ENCODE measurements at places on chromosomes 7 and 10.

DNA sequence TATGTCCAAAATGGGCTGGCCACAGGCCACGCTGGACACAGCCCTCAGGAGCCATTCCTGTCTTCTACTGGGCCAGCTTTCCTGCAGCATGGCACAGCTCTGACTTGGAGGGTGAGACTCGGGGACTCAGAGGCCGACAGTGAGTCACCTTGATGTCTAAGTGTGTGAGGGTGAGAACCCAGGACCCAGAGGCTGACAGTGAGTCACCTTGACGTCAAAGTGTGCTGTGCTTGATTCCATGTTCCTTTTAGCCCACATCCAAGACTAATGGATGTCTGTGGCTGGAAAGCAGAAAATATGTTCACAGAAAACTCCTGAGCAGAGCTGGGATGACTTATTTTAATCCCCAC is 6.0 kb upstream of the FAM170B start:
- DNase-seq, result no peak

DNA sequence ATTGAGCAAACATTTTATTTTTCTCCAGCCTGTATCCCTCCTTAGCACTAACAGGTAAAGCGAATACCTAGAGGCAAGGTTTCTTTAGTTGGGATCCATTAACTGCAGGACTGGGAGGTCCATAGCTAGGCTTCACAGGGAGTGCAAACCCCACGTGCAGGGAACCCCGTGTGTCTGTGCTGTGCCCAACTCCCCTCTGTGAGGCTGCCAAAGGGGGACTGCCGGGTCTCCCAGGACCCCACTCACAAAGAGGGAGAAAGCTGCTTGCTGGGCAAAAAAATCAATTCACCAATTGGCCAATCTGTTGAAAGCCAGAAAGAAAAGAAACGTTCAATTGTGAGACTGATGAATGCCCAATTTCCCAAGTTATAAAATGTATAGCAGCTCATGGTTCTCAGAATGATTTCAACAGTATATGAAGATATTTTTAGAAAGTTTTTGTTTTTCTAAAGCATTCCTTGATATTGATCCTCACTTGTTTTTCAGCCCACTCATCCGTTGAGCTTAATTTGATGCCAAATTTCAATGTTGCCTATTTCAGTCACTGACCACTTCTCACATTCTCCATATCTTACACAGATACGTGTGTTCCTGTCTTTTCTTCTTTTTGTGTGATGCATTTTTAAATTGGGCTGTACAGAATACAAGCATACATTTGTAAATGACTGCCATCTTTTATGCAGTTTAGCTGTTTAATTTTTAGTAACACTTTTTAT is 202.7 kb upstream of the PRSS58 start:
- no peak for DNase-seq

GRCh38 chr7:117014099-117014656 is 60.9 kb downstream of the ST7 start:
- DNase-seq, result no peak

GRCh38 chr7:11831736-11832495 is at the start of gene THSD7A:
TSS of gene THSD7A (minus strand) at chr7:11832198. CDS start at chr7:11831946, 252 bp downstream.
- DNase-seq, result peak; percentile 78

GRCh38 chr10:132721725-132722124 is 64.2 kb downstream of the NKX6-2 start:
- no peak for DNase-seq

- DNase-seq, result no peak
Observed at GRCh38 chr10:14654821-14655382, 119.8 kb downstream of the FAM107B start.

- peak; percentile 94 for DNase-seq
Observed at GRCh38 chr10:42866115-42866995, 83.8 kb downstream of the BMS1 start.

GRCh38 chr7:3243680-3244079 is 57.4 kb upstream of the SDK1 start:
- no peak for DNase-seq

GRCh38 chr7:117673367-117673766 is 193.5 kb downstream of the CFTR start:
- peak; percentile 82 for DNase-seq

DNA sequence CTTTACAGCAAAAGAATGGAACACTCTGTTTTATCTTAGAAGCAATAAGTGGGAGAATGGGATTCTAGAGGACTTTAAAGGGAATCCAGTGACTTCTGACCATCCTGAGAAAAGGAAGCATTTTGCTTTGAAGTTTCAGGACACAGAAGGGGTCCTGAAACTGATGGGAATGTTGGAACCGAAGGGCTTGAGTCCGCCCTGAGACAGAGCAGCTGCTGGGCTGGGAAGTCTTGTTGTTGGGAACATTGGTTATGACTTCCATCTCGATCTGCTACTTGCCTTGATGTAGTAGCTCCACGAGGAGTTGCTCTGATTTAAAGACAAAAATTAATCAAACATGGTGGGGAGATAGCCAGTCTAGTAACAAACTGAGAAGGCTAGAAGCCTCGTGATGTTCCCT is 177.6 kb downstream of the JCAD start:
- no peak for DNase-seq

- DNase-seq, result no peak
Observed at GRCh38 chr7:20783125-20783699, 3.5 kb downstream of the SP8 start.

DNA sequence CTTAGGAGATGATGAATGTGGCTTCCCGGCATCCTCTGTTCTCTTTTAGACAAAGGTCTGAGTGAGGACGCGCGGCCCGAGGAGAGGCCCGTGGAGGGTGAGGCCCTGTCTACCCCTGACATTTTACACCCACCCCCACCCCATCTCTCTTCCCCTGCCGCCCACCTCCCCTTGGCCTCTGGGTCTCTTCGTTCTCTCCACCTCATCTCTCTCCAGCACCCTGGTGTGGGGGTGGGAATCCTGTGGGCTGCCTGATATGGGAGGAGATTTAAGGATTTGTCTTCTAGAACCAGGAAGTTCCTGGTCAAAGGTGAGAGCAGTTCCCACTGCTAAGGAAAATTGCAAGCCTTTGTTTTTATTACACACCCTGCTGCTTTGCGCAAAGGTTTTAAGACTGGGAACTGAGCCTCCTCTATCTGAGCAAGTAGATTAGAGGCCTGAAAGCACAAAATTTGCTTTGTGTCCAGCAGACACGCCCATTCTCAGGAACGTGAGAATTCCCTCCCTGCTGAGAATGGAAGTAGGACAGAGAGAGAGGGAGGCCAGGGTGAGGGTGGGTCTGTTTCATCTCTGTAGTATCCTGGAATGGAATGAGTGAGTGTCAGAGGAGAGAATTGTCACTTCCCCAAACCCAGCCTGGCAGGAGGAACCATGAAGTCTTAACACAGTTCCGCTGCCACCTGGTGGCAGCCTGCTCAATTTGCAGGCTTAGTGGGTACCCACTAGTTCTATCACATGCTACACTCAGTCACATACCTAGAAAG is 91.2 kb downstream of the GTF2IRD1 start:
- DNase-seq, result peak; percentile 82

DNA sequence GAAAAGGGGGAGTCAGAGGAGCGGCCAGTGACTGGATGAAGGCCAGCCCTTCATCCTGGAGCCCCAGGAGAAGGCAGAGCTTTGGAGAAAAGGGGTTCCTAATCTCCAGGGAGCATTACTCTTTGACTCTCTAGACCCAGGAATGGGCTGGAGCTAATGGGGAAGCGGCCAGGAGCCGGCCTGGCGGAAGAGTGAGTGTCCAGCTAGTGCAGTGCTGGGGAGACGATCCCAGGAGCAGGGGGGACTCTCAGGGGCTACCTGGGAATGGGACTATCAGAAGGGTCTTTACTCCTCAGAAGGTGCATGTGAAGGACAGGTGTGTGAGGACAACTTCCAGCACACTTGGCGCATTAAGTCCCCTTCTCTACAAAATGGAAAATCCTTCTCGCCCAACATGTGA is 2.4 kb upstream of the PAX2 start:
- no peak for DNase-seq

GRCh38 chr7:116776610-116777289 is 85.6 kb upstream of the CAPZA2 start:
- DNase-seq, result no peak

- peak; percentile 98 for DNase-seq
Observed at GRCh38 chr7:131327626-131328376, at the start of gene MKLN1. TSS of gene MKLN1 (plus strand) at chr7:131327876. CDS start at chr7:131327900, 24 bp downstream.

DNA sequence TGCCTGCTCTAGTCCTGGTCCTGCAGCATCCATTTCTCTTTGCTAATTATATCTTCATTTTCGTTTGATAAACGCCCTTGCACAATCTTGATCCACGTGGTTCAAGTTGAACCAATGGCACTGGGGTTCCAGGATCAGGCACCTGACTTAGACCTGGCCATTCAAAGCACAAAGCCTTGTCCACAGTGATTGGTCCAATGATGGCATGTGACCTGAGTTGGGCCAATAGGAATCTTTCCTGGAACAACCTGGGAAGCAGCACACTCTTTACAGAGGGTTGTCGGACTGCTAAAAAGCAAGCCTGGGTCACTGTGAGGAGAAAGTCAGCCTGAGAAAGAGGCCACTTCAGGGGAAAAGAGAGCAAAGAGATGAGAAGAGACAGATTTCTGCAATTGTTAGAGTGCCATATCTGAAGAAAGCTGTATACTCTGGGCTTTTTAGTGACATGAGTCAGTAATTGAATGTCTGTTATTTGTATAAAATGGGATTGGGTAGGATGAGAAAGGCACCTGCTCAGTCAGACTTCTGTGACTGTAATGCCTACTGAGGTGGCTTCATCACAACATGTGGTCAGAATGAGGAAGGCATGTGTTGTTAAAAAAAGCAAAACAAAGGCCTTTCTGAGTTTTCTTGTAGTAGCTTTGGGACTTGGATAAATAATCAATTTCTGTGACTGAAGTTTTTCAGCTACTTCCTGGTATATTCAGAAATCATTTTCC is 4.4 kb upstream of the STEAP4 start:
- DNase-seq, result no peak

DNA sequence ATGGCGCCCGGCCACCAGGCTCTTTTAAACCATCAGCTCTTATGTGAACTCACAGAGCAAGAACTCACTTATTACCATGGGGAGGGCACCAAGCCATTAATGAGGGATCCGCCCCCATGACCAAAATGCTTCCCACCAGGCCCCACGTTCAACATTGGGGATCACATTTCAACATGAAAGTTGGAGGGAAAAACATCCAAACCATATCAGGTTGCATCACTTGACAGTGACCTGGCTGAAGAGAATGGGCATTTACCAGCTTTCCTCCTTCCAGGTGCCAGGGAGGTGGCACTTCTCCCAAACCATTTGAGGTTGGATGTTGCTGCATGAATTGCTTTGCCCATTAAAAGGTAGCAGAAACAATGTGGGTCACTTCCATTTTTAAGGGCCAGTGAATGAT is 115.6 kb upstream of the TNS3 start:
- DNase-seq, result no peak

All from neural progenitor cell (in vitro differentiated cells).